ENCODE measurements at places on chromosomes 11 and 22. TPM values are rescaled to one million over a fixed set of nuclear protein-coding genes. Genes with fewer than 3 reads are reported as not detected.

MS4A4A gene
- total RNA-seq, result 6.6 TPM

LDHAL6A gene
- not detected for total RNA-seq

RFPL3 gene
- not detected for total RNA-seq

MIEF1 gene
- total RNA-seq, result 16.7 TPM

CFAP300 gene
- total RNA-seq, result 0.28 TPM

FGF19 gene
- not detected for total RNA-seq

BEST1 gene
- 0.94 TPM for total RNA-seq

MIOX gene
- total RNA-seq, result not detected

FSHB gene
- total RNA-seq, result not detected

ACTN3 gene
- total RNA-seq, result not detected

ZNF70 gene
- total RNA-seq, result 3.9 TPM

OLFML1 gene
- total RNA-seq, result 9.7 TPM

FAM76B gene
- 8.1 TPM for total RNA-seq

A4GALT gene
- total RNA-seq, result 30.7 TPM

TCIRG1 gene
- 20.3 TPM for total RNA-seq

MOGAT2 gene
- not detected for total RNA-seq

CLNS1A gene
- 62.3 TPM for total RNA-seq

CD3G gene
- 0.40 TPM for total RNA-seq

SYT13 gene
- 4.8 TPM for total RNA-seq

PIK3IP1 gene
- total RNA-seq, result 3.8 TPM

DERL3 gene
- total RNA-seq, result 0.24 TPM

ROBO4 gene
- total RNA-seq, result 63.5 TPM

C22orf31 gene
- total RNA-seq, result not detected
